CD8-positive, alpha-beta T cell (primary cell): ENCODE measurements at places on chromosomes 2 and 18. TPM values are rescaled to one million over a fixed set of nuclear protein-coding genes. Genes with fewer than 3 reads are reported as not detected.

ADGRF3 gene
- total RNA-seq, result 1.7 TPM

CXCR1 gene
- not detected for total RNA-seq

CEBPZ gene
- total RNA-seq, result 132 TPM

PLEKHA3 gene
- total RNA-seq, result 29.3 TPM

BOLL gene
- total RNA-seq, result not detected

SALL3 gene
- not detected for total RNA-seq
